Endothelial cell of umbilical vein (primary cell): ENCODE measurements at places on chromosomes 12 and 14. TPM values are rescaled to one million over a fixed set of nuclear protein-coding genes. Genes with fewer than 3 reads are reported as not detected.

GRCh38 chr14:94462219-94462551 is 9.6 kb upstream of the SERPINA11 start:
- DNase-seq, result no peak

DNA sequence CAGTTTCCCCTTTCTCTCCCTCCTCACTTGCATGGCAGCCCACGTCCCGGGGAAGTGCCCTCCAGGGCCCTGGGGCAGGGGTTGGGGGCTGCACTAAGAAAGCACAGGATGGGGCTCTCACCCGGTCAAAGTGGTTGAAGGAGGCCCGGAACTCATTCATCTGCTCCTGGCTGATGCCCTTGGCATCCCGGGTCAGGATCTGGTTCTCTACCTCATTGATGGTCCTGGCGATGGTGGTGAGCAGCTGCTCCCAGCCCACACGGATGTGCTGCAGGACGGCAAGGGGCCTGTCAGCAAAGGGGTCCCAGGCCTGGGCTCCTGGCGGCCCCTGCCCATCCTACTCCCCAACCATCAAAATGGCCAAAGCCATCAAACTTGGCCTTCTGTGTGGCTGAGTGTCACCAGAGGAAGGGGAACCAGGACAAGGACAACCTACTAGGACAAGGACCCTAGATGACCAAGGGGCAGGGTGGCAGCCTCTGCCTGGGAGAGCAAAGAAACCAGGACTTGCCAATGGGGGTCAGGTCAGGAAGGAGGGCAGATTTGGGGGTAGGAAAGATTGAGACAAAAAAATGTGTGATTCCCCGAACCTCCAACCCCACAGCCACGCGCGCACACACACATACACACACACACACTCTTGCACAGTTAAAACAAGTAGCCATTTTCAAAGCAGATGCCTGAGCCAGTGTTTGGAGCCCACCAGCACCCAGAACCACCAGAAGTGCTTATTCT is 87.1 kb upstream of the ZFP36L1 start:
- no peak for DNase-seq

DNA sequence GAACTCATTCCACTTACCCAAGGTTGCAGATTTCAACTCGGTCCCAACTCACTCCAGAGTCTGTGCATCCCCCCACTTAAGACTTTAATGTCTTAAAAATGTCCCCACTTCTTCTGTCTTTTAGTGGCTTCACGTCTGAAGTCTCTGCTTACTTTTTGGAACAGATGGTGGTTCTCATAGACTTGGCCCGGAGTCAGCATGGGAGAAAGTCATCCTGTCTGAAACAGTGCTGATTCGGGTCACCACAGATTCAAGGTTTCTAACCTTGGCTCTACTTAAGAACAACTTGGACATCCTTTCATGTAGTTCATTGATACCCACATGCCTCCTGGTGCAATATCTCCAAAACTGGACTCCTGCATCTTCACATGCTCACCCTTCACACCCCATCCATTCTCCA is 26.0 kb downstream of the CHST11 start:
- DNase-seq, result no peak

OTOGL gene
- total RNA-seq, result 2.0 and 3.1 TPM in 2 replicates

RPS6KL1 gene
- 23.8 and 25.6 TPM in 2 replicates for total RNA-seq

DNA sequence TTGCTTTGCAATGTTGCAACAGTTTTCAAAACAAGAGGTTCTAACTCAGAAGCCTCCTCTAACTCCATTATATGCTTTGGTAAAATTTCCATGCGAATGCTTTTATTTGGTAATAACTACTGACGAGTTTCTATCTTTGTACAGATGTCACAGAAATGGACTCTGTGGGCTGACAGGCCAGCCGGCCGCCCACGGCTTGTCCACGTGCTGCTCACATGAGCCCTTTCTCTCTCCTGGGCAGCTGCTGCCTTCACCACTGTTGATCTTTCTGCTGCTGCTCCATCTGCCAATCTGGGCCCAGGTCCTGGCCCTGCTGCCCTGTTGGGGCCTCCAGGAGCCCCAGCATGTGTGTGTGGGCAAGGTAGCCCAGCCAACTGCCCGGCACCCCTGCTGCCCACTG is 168.2 kb upstream of the TMEM132C start:
- no peak for DNase-seq

ERP27 gene
- 0.88 and 1.4 TPM in 2 replicates for total RNA-seq

DNA sequence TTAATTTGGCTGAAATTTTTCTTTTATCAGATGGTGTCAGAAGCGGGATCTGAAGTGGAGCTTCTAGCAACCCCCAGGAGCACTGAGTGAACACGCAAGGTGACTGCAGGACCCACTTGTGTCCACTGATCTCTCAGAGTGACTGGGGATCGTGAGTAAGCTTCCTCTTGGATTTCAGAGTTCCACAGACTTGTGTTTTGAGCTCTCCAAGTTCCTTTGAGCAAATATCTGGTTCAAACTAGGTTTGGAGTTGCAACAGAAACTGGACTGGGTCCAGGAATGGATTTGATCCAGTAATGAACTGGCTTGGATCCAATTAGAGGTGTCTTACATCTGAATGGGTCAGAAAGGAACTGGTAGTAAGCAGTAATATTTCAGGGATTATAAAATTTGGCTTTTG is 24.7 kb upstream of the B4GALNT1 start:
- DNase-seq, result no peak
